ENCODE measurements at places on chromosomes 3 and 15. TPM values are rescaled to one million over a fixed set of nuclear protein-coding genes. Genes with fewer than 3 reads are reported as not detected.

GRCh38 chr3:151198849-151199248 is 4.2 kb downstream of the GPR171 start:
- no peak for DNase-seq

DNA sequence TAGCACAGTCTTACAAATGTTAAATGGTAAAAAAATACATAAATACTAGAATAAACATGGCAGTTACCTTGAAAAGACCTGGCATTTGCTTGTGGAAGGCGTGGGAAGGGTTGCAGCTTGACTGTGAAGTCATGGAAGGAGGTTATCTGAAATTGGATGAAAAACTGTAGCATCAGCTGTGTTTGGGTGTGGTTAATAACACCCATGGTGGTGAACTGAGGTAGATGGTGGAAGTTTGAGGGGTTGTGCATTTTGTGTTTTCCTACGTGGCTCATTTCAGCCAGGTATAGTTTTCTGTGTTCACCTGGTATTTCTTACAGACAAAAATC is 46.5 kb downstream of the PSMD6 start:
- DNase-seq, result no peak

DNA sequence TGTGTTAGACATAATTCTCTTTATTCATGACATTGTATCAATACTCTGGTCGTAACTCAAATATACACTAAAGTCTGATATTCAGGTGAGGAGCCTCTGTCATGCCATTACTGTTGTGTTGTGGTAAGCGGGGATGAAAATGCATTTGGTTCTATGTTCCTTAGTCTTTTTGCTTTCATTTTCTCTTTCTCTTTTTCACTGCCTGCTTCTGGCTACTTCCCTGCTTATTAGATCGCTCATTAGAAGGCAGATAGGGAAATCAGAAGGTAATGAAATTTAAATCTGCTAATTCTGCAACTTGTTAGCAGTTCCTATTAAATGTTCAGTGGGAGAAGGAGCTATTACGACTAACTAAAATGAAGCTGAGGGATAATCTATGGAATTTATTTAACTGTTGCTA is 345.0 kb downstream of the GRM7 start:
- no peak for DNase-seq

DNA sequence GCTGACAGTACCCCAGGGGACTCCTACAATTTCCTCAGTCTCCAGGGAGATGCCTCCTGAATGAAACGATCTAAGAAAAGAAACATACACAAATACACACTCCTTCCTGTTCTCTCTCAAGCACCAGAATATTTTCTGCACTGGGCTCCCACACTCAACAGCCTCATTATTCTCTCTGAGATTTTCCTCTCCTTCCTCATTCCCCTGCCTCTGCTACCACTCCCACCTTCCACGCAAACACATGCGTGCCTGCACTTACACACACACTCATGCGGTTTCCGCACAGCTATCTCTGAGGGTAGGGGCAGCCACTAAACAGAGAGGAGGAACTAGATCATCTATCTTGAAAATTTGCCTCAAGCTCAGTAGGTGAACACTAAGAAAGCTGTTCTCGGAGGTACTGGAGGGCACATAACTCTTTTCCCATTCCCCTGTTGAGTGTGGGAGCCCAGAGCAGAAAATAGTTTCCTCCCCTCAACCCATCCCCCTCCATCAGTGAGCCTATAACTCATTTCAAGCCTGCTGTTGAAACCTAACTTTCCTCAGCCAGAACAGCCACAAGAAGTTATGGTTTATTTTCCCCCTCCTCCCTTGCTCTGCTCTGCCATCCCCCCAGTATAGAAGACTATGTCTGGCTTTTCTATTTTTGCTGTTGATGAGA is 30.5 kb upstream of the TIPARP start:
- DNase-seq, result no peak

- no peak for DNase-seq
These were observed 58.1 kb upstream of the P3H2 start for GRCh38 chr3:190178779-190179178.

DNA sequence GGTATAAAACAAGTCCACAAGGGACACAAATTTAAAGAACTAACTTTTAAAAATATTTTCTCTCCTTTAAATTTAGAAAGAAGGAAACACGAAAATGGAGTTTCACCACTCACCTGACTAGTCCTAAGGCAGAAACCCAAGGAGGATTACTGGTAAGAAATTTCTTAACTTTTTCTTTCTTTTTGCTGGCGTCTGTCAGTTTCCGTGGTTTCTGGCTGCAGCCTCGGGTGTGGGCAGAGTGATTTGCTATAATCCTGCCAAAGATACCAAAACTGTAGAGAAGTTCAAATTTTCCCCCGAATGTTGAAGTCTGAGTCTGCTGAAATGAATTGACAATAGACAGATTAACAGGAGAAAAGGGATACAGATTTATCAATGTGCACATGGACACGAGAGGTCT is 843.6 kb upstream of the ALCAM start:
- no peak for DNase-seq

DNA sequence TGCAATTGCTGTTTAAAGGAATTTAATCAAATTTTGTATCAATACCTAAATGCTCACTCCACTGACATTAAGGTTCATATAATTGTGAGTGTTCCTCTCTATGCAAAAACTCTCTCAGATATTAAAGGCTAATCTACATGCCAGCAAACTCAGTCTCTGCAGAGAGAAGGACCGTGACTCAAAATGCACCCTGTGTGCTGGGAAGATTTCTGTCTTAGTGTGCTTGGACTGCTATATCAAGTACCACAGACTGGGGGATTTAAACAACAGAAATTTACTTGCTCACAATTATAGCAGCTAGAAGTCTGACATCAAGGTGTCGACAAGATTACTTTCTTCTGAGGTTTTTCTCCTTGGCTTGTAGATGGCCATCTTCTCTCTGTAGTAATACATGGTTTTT is 18.6 kb upstream of the PFN2 start:
- no peak for DNase-seq

DNA sequence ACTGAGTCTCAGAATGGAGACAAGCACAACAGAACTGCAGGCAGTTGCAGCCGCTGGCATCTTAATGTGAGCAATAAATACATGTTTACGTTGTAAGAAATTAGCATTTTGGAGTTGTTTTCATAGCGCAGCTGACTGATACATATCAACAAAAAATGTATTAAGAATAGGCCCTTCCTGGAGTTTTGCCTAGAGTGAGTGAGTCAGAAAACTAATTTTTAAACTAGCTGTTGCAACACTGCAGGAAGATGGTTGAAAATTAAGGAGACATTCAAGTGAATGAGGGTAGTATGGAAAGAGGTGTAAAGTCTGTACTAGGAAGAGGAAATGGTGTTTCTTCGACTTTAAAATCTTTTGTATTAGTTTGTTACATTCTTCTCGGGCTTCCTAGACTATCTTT is 39.6 kb upstream of the TIMP4 start:
- DNase-seq, result no peak

DNA sequence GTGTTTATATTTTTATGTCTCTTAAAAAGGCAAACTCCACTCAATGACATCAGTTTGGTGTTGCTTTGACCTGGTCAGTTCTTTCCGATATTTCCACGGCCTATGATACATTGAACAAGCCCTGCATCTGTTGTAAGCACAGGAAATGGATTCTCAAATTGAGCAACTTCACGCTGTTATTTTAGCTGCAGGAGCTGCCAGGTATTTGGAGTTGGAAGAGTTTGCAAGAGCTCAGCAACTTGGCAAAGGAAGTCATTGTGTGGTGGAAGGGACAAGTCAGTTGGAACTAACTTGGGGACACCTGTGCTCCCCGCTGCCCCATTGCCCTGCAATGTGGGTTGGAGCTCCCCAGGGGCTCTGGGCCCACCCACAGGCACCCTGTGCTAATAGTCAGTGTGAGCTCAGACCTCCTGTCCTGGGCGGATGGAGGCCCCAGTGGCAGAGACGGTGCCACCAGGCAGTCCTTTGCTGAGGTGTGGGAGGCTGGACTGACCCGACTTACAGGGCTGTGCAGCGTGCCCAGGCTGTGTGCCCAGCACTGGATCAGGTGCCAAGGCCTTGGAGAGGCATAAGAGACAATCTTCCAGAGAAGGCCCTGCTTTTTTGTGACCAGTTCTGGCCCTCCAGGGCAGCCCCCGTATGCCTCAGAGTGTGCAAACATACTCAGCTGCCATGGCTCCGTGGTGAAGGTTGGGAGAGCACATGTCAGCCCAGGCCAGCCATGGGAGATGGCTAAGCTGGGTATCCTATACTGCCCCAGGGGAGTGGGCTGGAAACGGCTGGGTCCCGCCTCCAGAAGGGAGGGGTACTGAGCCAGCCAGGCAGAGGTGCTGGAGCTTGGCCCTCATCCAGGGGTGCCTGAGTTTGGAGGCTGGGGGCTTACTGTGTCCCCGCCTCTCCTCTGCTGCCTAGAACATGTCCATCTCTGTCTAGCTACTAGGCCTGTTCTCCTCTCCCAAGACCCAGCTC is 43.5 kb downstream of the KY start:
- no peak for DNase-seq

- no peak for DNase-seq
These were observed 60.9 kb upstream of the NPHP3 start for GRCh38 chr3:132783152-132783551.

- peak; percentile 40 for DNase-seq
These were observed 3.6 kb upstream of the CLDN16 start for GRCh38 chr3:190384309-190384756.

DNA sequence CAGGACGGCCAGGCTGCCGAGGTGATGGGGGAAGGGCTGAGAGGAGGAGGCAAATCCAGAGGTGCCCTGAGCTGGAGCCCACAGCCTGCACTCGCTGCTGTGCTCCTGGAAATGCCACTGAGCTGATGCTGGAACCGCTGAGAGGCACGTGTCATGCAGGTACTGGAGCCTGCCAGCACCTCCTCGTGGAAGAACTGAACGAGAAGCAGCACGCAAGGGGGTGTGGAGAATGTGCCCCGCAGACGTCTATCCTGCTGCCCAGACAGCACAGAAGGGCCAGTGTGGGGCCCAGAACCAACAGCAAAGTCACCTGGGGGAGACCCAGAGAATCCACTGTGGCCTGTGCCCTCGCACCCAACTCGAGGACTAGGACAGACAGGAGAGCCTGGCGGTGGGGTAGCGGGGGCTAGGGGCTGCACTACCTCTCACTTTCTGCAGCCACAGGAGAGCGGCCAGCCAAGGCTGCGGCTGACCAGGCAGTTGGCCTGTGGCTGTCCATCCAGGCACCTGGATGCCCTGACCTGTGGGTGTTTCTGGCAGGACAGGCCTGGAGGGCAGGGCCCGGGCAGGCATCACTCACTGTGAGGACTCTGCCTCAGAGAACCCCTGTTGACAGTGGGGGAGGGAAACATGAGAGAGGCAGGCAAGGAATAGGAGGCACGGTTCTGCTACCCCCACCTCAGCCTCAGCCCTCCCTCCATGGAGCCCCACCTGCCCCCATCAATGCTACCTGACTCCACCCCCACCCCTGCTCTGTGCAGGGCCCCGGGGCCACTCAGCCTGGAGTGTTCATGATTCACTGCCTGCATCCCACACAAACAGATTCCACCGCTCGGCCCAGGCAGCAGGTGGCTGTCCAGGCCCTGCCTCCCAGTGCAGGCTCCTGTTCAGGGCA is 213.1 kb downstream of the TBC1D2B start:
- DNase-seq, result peak; percentile 76

- no peak for DNase-seq
These were observed 14.2 kb downstream of the FBN1 start for GRCh38 chr15:48631176-48631770.

- no peak for DNase-seq
These were observed 314.2 kb downstream of the ROBO1 start for GRCh38 chr3:79453600-79453999.

DNA sequence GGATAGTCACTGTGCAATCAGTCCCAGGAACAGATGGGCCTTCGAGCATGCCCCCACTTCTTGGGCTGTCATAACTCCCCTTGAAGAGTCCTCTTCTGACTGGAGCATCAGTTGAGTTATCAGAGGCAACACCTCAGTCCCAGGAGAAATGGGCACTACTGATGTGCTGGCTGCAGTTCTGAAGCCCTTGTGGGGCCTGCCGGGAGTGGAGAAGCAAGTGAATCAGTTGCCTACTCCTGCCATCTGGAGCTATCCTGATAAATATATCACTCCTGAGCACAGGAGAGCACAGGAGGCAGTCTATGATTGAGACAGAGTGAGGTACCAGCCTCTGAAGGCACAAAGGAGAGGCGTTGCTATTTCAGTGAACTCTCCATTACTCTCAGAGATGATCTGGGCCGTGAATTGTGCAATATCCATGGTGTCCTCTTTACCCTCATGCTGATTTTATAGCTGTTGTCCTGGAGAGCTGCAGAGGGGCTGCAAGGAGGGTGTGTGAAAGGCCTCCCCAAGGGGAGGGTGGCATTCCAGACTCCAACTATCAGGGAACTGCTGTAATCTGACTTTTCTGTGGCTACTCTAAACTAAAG is 344.2 kb upstream of the ROPN1 start:
- no peak for DNase-seq

DNA sequence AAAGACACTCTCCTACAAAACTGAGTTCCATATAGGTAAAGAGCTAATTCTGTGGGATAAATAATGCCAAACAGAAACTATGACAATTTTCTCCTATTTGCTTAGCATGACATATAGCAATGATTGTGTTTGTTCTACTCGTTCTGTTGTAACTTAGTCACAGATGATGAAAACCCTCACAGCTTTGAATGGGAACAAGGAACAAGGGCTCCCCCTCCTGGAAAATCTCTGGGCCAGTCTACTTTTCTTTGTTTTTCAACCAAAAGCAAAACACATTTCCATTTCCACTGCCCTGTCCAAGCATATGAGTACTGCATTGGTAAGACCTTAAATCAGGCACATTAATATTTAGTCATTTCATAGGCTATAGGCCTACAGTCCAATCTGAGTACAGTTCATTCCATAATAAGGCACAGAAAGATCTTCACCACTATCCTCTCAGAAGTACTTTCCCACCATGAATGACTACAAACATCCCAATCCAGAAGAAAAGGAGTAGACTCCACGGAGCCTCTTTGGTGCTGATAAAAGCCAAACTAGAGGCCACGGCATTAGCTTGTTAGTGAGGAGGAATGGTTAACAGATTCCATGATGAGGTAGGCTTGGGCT is 67.1 kb downstream of the ATP8B4 start:
- DNase-seq, result peak; percentile 51

The RAB8B gene
- total RNA-seq, result 10.7 TPM

The RASGRP1 gene
- total RNA-seq, result 20.6 TPM

The CYP8B1 gene
- not detected for total RNA-seq

The KIF7 gene
- 3.7 TPM for total RNA-seq

The PSTPIP1 gene
- 8.9 TPM for total RNA-seq

The AMIGO3 gene
- 3.7 TPM for total RNA-seq

The ARPP19 gene
- 77.1 TPM for total RNA-seq

Data from lower leg skin (tissue), 4 donors.